Progenitor cell of endocrine pancreas (in vitro differentiated cells): ENCODE measurements at places on chromosomes 11 and 22. TPM values are rescaled to one million over a fixed set of nuclear protein-coding genes. Genes with fewer than 3 reads are reported as not detected.

RCOR2 gene
- 39.4 and 39.7 TPM in 2 replicates for total RNA-seq

GRCh38 chr22:48843640-48844039 is 984.0 kb downstream of the BRD1 start:
- H3K4me3 ChIP-seq = no peak overlapping the region
- no peak for DNase-seq
- peaks cover 9% of the 10 kb centered on the region for H3K4me1 ChIP-seq

DNA sequence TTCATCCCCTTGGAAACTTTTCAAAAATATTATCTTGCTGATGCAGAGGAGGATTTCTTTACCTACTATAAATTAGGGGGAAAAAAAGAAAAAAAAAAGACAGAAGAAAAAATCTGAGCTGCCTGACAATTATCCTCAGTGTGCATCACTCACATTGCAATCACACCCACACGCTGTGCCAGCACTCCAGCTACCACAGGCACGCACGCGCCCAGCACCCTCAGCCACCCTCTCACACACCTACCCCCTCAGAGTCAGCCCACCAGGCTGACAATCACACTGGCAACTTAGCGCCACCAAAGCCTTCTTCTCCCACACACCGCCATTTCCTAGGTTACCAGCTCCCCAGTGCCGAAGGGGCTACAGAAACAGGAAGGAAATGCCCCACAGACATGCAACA is 236.1 kb downstream of the KCNA4 start:
- no peaks in the 10 kb centered on the region for H3K36me3 ChIP-seq
- H3K27ac ChIP-seq = no peak overlapping the region
- H3K4me3 ChIP-seq = no peak overlapping the region
- H3K27me3 ChIP-seq = peaks cover 5% of the 10 kb centered on the region
- H3K4me1 ChIP-seq = peaks cover 7% of the 10 kb centered on the region

GRCh38 chr11:40099426-40100161 is 1359.9 kb downstream of the LRRC4C start:
- no peaks in the 10 kb centered on the region for H3K36me3 ChIP-seq
- no peaks in the 10 kb centered on the region for H3K4me1 ChIP-seq
- no peaks in the 10 kb centered on the region for H3K27me3 ChIP-seq
- no peak overlapping the region for H3K4me3 ChIP-seq
- H3K27ac ChIP-seq = no peak overlapping the region
- DNase-seq = no peak

DNA sequence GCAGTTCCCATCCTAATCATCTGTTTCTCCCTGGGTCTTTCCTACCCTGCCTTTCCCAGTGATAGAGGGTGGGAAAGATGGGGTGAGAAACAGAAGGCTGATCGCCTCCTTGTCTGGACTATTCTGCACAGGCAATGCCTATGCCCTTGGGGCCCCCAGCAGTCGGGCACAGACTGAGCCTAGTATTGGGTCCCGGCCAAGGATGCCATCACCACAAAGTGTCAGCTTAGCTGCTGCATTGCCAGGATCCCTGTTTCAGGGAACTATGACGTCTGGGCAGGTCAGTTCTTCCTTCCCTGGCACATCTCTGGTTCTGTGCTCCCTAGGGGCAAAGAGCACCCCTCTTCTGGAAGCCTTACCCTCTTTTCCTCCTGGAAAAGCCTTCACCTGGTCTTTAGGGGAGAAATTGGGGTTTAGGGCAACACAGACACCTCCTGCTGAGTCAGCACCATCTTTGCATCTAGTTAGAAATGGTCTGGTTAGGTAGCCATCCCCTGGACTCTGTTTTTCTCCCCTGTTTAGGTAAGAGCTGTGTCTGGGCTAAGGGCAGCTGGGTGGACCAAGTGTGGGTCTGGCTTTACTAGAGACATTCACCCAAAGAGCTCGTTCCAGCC is 2.1 kb downstream of the ADAMTS8 start:
- no peaks in the 10 kb centered on the region for H3K36me3 ChIP-seq
- peak overlapping the region; percentile 58 for H3K4me3 ChIP-seq
- DNase-seq = no peak
- no peak overlapping the region for H3K27ac ChIP-seq
- H3K4me1 ChIP-seq = peaks cover 7% of the 10 kb centered on the region

DNA sequence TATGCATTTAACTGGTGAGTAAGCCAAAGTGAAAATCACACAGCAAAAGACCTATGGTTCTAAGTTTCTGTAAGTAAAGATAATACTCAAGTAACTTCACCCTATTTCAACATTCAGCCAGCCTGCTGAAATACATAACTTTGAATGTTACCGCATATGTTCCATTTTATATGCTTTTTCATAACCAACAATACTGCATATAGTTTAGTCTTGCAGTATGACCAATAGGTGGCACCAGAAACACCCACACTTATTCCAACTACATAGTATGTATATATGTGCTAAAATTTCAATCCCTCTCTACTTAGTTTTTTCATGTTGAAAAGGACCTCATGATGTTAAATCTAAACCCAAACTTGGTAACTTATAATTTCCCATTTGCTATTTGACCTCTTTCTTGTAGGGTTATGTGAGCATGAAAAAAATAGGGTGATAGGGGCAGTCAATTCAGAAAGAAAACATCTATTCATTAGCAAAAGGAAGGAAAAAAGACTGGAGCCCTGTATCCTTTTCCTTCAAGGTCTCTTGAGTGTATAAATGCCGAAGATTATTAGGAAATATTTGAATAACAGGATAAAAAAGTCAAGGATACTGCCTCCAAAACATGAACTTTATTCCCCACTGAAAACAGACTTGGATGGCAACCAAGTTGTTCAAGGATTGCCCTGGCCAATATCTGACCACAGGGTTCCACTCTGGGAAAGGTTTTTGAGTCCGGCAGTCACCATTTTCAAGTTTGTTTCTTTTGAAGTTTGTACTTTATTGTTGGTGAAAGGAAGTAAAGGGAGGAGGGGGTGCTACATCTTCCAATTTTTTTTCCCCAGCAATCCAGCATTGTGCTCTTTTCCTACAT is 23.8 kb upstream of the FZD4 start:
- no peaks in the 10 kb centered on the region for H3K36me3 ChIP-seq
- peaks cover 4% of the 10 kb centered on the region for H3K4me1 ChIP-seq
- DNase-seq = no peak
- H3K4me3 ChIP-seq = no peak overlapping the region
- H3K27me3 ChIP-seq = no peaks in the 10 kb centered on the region
- H3K27ac ChIP-seq = no peak overlapping the region

GRCh38 chr11:22795914-22796313 is 33.7 kb downstream of the SVIP start:
- no peak overlapping the region for H3K4me3 ChIP-seq
- peaks cover 3% of the 10 kb centered on the region for H3K4me1 ChIP-seq
- no peaks in the 10 kb centered on the region for H3K36me3 ChIP-seq
- DNase-seq = no peak
